NCI-H2171 treated with DMSO at 0.1 percent for 48 hours (cell line): ENCODE measurements at places on chromosomes 6 and 20.

- DNase-seq = no peak
These were observed 77.7 kb upstream of the CLDN20 start for GRCh38 chr6:155186052-155186658.

- DNase-seq = peak; percentile 88
These were observed 17.5 kb upstream of the KCNK16 start for GRCh38 chr6:39339868-39340550.

DNA sequence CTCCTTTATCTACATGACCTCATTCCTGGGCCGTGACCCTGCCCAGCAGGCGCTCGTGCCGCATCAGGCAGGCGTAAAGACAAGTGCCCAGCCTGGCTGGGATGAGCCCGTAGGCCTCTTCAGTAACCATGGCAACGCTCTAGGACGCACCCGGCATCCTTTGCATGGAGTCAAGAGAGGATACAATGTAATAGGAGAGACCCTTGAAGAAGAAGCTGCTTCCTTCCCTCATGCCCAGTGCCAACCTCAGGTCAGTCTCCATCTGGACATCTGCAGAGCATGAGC lies 5.0 kb upstream of the LSM14B start:
- DNase-seq = no peak

GRCh38 chr6:4242601-4243000 lies 107.2 kb upstream of the ECI2 start:
- DNase-seq = no peak

DNA sequence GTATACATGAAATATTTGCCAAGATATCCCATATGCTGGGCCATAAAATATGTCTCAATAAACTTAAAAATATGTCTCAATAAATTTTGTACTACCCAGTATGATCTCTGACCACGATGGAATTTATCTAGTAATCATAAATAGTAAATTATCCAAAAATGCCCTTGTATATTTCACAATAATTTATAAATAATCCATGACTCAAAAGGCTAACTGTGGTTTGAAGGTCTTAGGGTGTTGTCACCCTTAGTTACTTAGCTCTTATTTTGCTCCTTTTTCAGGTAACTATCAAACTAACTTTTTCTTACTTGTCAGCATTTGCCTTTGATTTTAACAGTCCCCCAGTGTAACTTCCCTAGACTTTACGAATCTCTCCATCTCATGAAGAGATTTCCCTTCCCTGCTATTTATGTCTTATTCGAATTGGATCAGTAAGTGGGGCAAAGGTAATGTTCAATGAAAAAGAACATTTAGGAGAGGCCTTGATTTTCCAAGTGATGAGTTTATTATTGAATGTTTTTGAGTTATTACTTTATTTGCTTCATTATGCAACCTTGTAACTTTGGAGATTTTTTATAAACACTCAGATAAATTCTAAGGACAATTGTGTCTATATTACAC lies 109.0 kb upstream of the THBS2 start:
- DNase-seq = no peak

DNA sequence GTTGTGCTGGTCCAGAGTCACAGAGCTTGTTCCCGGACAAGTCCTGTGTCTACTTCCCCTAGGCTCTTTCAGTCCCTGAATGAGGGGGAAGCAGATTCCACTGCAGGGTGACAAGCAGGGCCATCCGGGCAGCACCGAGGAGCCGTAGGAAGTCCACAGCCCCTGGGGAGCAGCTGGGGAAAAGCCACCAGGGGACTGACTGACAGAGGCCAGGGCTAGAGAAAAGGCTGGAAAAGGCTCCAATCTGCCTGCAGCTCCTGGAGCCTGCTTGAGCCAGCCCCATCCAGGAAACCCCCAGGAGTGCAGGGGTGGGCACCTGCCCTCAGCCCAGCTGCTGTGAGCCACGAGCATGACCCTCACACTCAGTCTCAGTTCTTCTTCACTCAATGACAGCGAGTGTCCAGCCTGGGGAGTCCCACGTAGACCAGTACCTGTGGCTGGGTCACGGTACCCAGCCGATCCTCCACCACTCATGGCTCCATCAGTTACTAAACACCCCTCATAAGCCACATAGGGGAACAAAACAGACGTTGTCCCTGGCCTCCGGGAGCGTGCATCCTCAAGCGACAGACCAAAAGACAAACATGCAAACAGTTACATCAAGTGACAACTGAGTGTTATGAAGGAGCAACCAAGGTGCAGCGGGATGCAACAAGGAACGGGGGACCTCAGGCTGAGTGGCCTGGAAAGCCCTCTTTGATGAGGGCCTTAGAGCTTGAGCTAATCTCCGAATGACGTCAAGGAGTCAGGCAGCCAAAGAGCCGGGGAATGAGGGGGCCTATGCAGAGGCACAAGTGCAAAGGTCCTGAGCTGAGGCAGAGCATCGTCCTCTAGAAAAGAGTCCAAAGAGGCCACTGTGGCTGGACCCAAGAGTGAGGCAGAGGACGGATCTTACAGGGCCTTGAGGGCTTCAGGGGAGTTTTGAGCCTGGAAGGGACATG lies 24.8 kb upstream of the VSTM2L start:
- DNase-seq = no peak

GRCh38 chr6:109073344-109074132 lies 21.1 kb downstream of the SESN1 start:
- DNase-seq = peak; percentile 66

DNA sequence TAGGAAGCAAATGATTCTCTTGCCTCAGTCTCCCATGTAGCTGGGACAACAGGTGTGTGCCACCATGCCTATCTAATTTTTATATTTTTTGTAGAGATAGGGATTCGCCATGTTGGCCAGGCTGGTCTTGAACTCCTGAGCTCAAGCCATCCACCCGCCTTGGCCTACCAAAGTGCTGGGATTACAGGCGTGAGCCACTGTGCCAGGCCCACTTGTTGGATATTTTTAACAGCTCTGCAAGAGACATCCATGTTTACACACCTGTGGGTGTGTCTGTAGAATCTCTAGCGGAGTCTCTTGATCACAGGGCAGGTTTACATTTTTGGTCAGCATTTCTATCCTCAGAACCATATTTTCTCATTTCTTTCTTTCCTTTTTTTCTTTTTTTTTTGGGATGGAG lies 53.1 kb upstream of the ZFP64 start:
- DNase-seq = no peak

DNA sequence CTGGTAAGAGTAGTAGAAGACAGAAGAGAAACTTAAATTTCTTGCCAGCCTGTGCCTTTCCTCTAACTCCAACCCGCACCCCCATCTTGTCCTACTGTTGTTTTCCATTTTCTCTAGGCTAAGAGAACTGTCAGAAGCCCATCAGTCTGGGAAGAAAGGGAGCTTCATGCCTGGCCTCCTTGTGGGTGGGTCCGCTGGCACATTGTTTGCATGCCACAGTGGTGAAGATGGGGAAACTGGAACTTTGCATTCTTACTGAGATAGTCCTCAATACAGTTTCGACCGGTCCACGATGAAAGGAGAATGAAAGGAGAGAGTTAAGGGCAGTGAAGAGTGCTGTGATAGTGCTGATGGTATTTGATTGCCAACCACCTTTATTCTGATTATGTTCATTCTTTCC lies 103.1 kb downstream of the TCP11 start:
- no peak for DNase-seq

GRCh38 chr20:52783769-52784168 lies 188.4 kb upstream of the TSHZ2 start:
- no peak for DNase-seq

GRCh38 chr6:100461917-100462705 lies 2.6 kb downstream of the SIM1 start:
- no peak for DNase-seq

DNA sequence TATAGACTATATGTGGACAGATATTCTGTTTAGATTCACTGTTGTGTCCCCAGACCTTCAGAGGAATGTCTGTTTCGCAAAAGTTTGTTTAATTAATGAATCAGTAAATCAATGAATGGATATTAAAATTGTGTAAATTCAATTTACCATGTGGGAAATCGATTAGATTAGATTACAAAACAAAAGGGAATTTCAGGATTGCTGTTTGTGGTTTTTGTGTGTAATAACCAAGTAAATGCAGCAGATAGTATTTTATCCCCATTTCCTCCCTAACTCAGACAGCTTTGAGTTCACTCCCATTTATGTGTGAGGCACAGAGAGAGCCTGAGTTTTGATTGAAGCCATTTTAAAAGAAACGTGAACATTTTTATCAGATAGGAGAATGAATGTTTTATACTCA lies 214.8 kb downstream of the ADGB start:
- DNase-seq = no peak

GRCh38 chr6:16850681-16851026 lies 89.4 kb upstream of the ATXN1 start:
- DNase-seq = no peak

- DNase-seq = no peak
These were observed 19.5 kb upstream of the ADTRP start for GRCh38 chr6:11798096-11798495.

GRCh38 chr6:105112577-105112976 lies 67.2 kb downstream of the POPDC3 start:
- peak; percentile 3 for DNase-seq

- no peak for DNase-seq
These were observed 94.4 kb downstream of the NCR2 start for GRCh38 chr6:41429506-41430504.

- DNase-seq = no peak
These were observed 16.6 kb downstream of the DCDC2 start for GRCh38 chr6:24340998-24341938.

GRCh38 chr6:122947355-122947754 lies 48.7 kb upstream of the CLVS2 start:
- peak; percentile 73 for DNase-seq
